ENCODE measurements at places on chromosomes 6 and 20. TPM values are rescaled to one million over a fixed set of nuclear protein-coding genes. Genes with fewer than 3 reads are reported as not detected.

Gene KCNQ2
- total RNA-seq: 0.49 TPM

Gene ZNF831
- not detected for total RNA-seq

Gene C6orf136
- 13.3 TPM for total RNA-seq

Gene C6orf52
- total RNA-seq: 2.3 TPM

Gene TNNC2
- total RNA-seq: not detected

All from A549 treated with RU486 at 1 μM for 4 hours (cell line).